Sigmoid colon (tissue), 7 donors: ENCODE measurements at places on chromosomes 1 and 21. TPM values are rescaled to one million over a fixed set of nuclear protein-coding genes. Genes with fewer than 3 reads are reported as not detected.

Gene CELA3B
- not detected for total RNA-seq

Gene SERPINC1
- total RNA-seq: not detected

Gene LBR
- 195 TPM for total RNA-seq

Gene PRRX1
- 16.6 TPM for total RNA-seq

Gene HRNR
- total RNA-seq: not detected

Gene TRABD2B
- 1.1 TPM for total RNA-seq

Gene SEC16B
- total RNA-seq: 1.8 TPM

Gene SEMA4A
- total RNA-seq: 1.6 TPM

Gene B3GALNT2
- 58.7 TPM for total RNA-seq

Gene LCE2C
- not detected for total RNA-seq

Gene PYHIN1
- 0.83 TPM for total RNA-seq

Gene AVPR1B
- total RNA-seq: not detected

Gene MRPS21
- 68.3 TPM for total RNA-seq

Gene YRDC
- total RNA-seq: 4.4 TPM

Gene ESPN
- total RNA-seq: not detected

DNA sequence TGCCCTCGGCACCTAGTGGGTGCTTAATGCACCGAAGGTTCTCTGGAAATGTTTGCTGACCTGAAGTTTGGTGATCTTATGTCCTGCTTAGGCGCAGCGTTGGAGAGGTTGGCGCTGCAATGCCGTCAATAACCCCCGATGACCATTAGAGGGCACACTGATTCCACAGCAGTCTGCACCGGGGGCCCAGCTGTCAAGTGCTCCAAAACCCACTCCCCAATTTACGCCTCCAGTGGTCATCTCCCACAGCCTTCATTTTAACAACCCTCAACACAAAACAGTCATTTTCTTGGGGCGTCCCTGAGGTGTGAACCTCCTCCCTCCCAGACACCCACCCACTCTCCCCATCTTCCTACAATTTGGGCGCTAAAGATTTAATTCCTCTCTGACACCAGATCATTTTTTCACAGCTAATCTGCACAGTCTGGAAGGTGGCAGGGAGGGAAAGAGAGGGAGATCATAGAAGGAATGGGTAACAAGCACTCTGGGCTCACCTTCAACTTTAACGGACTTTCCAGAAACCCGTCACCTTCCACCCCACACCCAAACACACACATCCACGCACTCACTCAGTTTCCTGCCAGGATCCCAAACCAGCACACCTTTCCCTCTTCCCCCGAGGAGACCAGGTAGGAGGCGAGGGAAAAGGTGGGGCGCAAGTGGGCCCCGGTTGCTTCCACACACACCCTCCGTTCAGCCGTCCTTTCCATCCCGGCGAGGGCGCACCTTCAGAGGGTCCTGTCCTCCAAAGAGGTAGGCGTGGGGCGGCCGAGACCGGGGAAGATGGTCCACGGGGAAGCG is 570 bp upstream of the NPR1 start:
- no peak for DNase-seq

DNA sequence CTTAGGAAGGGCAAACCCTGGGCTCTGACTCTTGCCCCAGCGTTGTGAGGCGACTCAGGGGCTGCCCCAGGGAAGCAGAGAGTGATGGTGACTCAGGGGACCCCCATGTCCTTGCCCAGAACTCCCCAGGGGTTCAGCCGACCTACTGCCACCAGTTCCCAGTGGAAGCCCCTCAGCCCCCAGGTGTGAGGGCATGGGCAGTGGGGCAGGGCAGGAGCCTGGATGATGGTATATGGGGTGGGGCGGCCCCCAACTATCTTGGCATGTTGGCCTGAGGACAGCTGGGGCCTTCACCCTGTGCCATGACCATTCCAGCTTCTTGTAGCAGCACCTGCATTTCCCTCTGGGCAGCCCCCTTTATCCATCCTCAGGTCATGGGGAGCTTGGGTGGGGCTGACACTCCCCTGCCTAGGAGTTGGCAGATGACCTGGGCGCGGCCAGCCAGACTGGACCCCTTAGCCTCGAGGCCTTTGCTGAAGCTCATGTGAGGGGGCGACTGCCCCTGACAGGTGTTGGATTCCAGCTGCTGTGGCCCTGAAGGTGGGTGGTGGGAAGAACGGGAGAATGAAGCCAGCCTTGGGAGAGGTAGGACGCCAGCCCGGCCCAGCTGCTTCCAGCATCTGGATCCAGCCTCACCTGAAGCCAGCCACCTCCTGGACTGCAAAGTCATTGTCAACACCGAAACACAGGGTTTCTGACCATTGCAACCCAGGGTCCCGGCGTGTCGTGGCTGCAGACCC is 1.8 kb upstream of the FNDC10 start:
- no peak for DNase-seq

- peak; percentile 95 for DNase-seq
Observed at GRCh38 chr1:109910123-109910962, at the start of gene CSF1. CSF1 (plus strand) TSS chr1:109910849; CDS start chr1:109911024, 175 bp downstream.

- DNase-seq: no peak
Observed at GRCh38 chr1:76901158-76901767, 34.0 kb downstream of the ST6GALNAC5 start.

DNA sequence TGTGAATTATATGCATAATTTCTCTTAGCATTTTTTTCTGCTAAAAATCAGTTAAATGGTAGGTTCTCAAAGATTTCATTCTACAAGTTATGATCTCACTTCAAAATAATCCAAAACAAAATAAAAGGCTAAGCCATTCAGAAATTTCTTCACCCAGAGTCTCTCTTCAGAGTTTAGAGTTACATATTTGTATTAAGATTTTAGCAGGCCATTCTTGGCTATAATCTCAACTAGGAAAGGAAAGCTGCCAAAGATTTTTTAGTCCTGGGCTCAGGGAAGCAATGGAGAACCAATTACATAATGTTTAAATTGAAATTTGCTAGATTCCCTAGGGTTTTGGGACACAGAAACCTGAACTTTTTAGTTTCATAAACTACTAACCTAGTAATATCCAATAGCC is 245.0 kb downstream of the USH2A start:
- DNase-seq: no peak

DNA sequence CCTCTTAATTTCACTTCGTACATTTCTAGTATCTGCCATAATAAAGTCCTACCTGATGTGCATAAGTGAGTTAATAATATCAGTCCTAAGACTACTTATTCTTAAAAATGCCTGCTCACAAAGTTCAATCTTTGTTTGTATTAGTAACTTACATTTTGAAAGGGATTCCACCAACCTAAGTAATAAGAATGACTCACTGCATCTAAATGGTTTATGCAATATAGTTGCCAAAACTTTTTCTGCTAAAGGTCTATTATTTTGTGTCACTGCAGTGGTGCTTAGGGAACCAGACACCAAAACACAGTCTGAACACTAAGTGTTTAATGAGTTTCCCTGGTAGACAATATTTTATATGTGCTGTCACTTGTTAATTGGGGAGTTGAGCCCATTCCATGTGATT is 1.8 kb downstream of the ZNF669 start:
- DNase-seq: no peak

DNA sequence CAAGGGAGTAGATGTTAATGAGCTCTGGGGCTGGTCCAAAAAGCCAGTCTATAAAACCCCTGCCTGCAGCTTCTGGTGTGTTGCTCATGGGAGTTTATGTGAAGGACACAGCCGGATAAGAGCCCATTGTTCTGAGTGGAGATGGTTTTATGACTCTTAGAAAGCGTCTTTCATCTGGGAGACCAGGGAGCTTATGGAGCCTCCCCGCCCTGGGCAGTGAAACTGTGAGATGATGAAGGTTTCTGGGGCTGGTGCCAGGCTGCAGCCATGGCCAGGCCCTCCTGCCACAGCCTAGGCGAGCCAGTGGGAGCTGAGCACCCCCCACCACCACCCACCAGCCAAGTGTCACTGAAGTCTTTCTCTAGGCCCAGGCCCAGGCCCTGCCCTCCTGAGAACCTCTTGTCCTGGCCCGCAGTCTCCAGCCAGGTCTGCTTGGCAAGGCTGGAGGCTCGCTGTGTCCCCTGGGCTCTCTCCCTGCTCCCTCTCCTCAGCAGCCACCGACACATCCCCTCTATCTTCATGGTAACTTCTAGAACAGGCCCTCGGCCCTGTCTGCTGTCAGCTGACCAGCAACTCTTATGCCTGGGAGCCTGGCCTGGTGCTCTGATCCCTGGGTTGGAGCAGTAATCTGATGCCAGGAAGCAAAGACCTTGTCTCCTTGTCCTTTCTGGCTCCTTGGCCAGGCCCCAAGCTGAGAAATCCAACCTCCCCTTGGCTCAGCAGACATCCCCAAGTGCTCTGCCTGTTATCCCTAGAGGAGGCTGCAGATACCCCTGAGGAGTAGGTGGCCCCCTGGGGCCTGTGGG is 7.6 kb upstream of the ARHGEF10L start:
- peak; percentile 97 for DNase-seq

DNA sequence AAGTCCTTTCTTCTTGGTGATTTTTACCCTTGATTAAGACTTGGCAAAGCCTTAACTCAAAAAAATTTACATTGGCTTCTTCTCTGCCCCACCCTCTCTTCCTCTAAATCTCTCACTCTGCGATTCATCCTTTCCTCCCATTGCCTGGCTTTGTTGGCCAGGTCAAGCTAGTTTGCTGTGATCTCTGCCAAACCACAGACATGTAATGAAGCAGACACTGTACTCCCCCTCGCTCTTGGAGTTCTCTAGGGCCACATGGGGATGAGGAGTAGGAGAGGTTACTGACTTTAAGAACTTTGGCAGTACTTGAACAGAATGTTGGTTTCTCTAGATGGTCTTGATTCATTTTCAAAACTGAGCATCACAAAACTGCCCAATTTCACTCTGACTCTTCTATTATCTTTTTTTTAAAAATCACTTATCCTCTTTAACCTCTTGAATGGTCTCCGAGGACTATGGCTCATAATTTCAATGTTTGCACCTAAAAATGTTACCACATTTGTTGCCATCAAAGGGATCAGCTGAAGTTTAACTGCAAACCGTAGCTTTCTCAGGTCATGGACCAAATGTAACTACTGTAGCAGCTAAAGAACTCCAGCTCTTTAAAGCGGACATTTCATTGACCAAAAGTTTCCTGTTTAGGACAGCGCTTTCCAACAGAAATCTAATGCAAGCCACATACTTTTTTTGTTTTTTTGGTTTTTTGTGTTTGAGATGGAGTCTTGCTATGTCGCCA is 62.7 kb upstream of the IPO9 start:
- no peak for DNase-seq

GRCh38 chr1:5447503-5447960 is 544.7 kb downstream of the NPHP4 start:
- DNase-seq: no peak

- no peak for DNase-seq
Observed at GRCh38 chr1:207861442-207862177, 49.3 kb downstream of the CD34 start.

DNA sequence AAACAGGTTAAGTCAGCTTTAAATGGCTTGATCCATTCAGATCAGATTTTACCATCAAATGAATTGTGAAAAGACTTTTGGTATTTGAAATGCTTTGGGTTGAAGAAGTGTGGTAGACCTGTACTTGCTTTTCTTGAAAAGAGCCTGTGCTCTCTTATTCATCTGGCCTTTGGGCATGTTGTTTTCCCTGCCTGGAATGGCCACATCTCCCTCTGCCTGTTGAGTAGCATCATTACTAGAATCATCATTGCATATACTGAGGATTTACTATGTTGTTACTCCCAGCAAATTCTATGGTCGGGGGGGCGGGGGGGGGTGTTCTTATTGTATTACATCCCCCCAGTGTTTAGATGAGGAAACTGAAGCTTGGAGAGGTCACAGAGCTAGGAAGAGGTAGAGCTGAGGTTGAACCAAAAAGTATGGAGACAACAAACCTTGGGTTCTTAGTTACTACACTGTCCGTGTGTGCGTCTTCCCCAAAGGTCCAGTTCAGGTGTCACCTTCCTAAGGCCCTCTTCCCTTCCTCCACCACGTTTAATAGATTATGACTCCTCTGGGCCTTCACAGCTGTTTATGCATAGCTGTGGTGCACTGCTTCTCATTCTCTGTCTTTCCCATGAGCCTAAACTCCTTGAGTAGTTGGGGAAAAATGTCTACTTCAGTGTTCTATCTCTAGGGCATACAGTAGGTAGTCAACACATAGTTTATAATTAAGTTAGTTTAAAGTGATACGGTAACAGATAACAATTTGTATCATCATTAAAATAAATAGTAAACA is 246.4 kb upstream of the HOOK1 start:
- no peak for DNase-seq

DNA sequence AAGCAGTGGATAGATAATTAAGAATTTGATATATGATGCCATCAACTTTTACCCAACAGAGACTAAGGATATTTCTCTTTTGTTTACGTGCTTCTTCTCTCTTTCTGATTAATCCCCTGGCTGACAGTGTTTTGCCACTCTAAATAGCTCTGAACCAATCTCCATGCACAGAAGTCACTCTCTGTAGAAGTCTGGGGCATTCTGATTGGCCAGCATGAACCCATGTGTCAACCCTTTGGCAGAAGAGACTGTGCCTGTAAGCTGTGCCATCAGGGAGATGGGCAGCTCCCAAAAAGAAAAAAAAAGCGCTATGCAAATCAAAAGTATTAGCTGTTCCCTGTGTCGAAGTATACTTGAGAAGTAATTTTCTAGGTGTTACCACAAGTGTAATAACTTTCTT is 34.1 kb upstream of the NRIP1 start:
- no peak for DNase-seq

- no peak for DNase-seq
Observed at GRCh38 chr1:1123581-1124507, 8.0 kb upstream of the C1orf159 start.

GRCh38 chr1:107788206-107789202 is 176.5 kb downstream of the VAV3 start:
- DNase-seq: no peak

- DNase-seq: no peak
Observed at GRCh38 chr1:47178020-47178419, 11.8 kb downstream of the PDZK1IP1 start.

- DNase-seq: no peak
Observed at GRCh38 chr1:188517139-188517538, 1688.4 kb downstream of the PLA2G4A start.

GRCh38 chr1:170145061-170145460 is 698 bp upstream of the NTMT2 start:
- no peak for DNase-seq

GRCh38 chr1:99672038-99672437 is 26.1 kb downstream of the PALMD start:
- no peak for DNase-seq

- no peak for DNase-seq
Observed at GRCh38 chr1:169867012-169867675, 26.6 kb downstream of the SCYL3 start.

- no peak for DNase-seq
Observed at GRCh38 chr21:41260428-41260827, 56.2 kb upstream of the FAM3B start.

- DNase-seq: no peak
Observed at GRCh38 chr1:83905315-83905907, 93.5 kb downstream of the TTLL7 start.

- DNase-seq: peak; percentile 84
Observed at GRCh38 chr1:223731133-223731770, 18.9 kb downstream of the CAPN2 start.
